CD4-positive, alpha-beta T cell treated with Interleukin-1 beta for 1 hour (primary cell): ENCODE measurements at places on chromosomes 1 and 21.
A peak's percentile ranks its signal among the peaks of the same experiment; 100 is the strongest.

GRCh38 chr1:93620841-93621210, 60.8 kb downstream of the BCAR3 start:
- DNase-seq = no peak

GRCh38 chr1:169112241-169112640, 5.8 kb downstream of the ATP1B1 start:
- no peak for DNase-seq

DNA sequence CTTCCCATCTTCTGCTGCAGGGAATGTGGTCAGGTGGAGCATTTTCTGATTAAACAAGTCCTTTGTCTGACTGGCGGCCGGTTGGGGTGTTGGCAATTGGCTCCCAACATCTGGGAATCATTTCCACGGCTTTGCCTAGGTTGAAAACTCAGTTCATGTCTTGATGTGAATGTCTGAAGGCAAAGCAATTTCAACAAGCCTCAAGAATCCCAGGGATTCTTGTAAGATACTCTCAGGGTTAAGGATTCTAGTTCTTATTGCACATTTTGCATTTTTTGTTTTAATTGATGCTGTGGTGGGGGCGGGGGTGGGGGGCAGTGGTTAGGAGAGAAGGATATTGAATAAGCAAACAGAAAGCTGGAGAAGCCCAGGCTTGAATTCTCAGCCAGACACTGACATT, 273.9 kb downstream of the KIF26B start:
- DNase-seq = no peak

GRCh38 chr21:16588433-16588860, 858.7 kb downstream of the USP25 start:
- DNase-seq = no peak

DNA sequence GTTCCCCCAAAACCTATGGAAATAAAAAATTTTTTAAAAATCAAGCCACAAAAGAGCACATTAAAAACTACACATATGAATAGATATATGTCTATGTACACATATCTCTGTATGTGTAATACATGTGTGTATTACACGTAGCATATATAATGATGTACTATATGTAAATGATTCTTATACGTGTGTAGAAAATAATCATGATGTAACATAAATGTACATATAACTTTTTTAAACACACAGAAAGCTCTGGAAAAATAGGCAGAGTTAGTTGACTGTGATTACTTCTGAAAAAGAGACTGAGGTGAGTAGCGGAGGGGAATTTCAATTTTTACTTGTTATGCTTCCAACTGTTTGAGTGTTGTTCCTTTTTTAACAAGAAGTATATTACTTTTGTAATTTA, 405.0 kb downstream of the CAMTA1 start:
- no peak for DNase-seq

DNA sequence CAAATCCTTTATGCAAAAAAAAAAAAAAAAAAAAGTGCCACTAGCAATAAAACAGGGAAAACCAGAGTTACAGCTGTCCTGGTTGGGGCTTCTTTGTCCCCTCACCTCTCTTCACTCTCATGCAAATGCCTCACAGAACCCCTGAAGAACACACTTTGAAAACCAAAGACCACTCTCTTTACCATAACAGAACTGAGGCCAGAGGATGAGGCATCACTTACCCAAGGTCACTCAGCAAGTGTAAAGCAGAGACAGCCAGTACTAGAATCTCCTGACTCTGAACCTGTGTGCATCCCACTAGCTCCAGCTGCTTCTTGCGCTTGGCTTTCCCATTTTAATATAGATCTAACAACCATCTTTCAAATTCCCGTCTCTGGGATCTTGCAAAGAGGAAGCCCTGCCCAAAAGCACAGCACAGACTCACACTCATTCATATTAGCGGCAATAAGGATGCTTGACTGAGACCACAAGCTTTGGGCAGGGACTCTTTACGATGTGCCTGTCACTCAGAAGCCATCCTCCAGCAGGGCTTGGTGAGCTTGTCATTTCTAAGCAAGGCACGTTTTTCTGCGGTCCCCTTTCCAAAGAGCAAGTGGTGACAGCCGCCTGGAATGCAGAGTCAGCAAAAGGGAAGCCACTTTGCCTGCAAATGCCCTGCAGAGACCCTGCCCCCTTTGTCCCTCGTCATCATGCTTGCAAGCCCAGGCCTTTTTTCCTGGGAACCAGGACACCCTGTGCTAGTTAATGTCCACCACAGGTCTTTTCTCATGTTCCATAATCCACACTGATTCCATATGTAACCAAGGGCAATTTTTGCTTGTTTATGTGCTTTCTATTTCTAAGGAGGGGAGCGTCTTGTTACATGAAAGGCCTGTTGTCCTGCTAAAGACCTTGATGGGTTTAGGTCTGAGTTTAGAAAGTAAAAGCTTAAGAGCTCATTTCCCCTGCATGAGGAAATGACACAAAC, 76.5 kb upstream of the NFIA start:
- no peak for DNase-seq

GRCh38 chr1:88612292-88612691, 71.8 kb upstream of the PKN2 start:
- no peak for DNase-seq

GRCh38 chr1:237124856-237125462, 83.0 kb downstream of the RYR2 start:
- DNase-seq = no peak

GRCh38 chr1:183097438-183098051, 74.3 kb downstream of the LAMC1 start:
- DNase-seq = no peak

- no peak for DNase-seq
Measured at GRCh38 chr1:176826265-176826664, 338.2 kb downstream of the ASTN1 start.

DNA sequence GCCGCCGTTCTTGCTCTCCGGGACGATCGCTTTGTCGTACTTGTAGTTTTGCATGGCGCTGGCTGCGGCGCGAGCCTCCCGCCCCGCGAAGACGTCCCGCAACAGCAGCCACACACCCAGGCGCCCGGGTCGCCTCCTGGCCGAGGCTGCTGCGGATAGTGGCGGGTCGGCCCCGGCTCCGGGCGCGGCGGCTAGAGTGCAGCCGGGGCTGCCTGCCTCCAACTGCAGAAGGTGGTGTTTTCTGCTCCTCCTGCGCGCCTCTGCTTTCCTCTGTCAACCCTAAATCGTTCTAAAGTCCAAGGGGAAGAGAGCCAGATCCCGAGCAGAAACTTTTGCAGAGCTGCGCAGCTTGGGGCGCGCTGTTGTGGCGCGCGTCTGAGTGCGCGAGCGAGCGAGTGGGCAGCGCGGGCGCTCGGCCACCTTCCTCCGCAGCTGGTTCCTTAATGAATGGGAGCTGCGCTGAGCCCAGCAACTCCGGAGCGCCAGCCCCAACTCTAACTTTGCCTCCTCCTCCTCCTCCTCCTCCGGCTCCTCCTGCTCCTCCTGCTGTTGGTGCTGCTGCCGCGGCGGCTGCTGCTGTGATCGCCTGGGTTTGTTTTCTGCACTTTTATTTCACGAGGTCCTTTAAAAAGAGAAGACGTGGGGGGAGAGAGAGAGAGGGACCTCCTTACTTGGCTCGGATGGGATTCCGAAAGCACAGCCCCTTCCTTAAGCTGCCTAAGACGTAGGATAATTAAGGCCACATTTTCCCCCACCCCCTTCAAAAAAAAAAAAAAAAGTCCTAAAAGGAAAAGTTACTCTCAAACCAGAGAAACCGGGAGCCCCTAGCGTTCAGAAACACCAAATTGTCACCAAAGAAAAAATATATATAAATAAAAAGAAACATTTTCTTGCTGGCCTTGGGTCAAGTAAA, at the start of gene PLPP3:
PLPP3 (minus strand) TSS at position 601 of the 913 bp plus-strand sequence; CDS start at position 54, 547 bp downstream.
- peak; percentile 23 for DNase-seq

DNA sequence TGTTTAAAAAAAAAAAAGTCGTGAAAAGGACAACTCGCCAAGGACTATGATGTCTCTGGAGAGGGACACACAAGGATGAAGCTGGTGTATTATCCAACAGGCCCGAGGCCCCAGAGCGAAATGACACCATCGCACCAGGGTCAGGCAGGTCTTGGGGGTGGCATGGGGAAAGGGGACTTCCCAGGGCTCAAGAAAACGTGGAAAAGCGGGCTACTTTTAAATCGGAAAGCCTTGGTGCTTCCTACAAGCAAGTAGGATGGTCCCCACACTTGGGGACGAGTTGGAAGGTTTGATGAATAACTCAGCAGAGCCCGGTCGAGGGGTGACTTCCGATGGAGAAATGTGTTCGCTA, 505 bp upstream of the GNPAT start:
- DNase-seq = no peak

DNA sequence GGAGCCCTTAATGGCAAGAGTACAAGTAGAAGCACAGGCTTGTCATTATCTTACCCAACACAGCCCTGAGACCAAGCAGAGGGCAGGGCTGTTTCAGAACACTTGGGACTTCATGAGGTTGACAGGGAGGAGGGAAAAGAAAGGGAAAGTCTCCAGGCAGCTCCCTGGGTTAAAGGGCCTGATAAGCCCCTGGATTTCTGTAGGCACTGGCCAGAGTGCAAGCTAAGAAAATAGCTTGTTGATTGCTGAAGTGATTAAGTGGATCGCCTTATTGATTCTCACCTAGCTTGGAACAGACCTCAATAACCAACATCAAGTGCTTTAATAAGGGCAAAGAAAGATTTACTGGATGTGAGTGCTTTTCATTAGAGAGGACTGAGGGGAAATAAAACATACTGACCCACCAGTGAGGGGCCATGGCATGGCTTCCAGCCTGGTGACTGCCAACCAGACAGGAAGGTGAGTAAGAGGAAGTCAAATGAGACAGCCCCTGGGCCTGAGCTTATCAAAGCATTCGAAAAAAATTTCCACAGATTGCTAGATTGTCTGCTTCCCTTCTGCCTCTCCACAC, 121.4 kb upstream of the NFIA start:
- no peak for DNase-seq

- DNase-seq = no peak
Measured at GRCh38 chr1:55610203-55610602, 395.0 kb upstream of the USP24 start.

- no peak for DNase-seq
Measured at GRCh38 chr1:99447721-99448120, 183.4 kb downstream of the PLPPR4 start.

DNA sequence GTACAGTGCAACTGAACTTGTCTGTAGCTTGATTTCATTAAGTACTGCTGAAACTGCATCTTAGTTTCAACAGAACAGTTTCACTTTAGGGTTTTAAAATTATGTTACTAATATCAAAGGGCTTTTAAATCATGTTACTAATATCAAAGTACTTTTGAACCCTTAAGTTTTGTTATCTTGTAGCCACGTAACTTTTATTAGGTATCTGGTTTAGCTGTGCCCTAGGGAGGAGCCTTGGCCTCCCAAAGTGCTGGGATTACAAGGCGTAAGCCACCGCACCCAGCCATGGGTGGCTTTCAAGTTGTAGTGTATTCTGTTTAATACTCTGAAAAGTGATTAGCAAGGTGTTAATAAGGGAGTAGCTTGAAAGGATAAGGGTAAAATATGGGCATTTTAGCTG, 2.0 kb downstream of the KDM4A start:
- DNase-seq = no peak

DNA sequence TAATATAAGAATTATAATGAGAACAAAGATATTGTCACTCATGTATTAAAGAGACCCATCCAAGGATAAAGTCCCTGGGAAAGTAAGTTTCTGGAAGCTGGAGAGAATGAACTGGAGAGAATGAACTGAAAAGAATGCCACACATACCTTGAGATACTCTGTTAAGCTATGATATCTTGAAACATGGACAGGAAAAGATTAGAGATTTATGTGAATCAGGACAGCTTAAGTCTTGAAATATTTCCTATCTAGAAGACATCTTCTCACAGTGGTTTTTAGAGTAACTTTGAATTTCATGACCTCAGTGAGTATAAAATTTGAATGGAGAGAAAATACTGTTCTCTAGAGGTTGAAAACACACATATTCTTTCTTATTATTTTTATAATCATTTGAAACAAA, 201.3 kb upstream of the HMCN1 start:
- no peak for DNase-seq

DNA sequence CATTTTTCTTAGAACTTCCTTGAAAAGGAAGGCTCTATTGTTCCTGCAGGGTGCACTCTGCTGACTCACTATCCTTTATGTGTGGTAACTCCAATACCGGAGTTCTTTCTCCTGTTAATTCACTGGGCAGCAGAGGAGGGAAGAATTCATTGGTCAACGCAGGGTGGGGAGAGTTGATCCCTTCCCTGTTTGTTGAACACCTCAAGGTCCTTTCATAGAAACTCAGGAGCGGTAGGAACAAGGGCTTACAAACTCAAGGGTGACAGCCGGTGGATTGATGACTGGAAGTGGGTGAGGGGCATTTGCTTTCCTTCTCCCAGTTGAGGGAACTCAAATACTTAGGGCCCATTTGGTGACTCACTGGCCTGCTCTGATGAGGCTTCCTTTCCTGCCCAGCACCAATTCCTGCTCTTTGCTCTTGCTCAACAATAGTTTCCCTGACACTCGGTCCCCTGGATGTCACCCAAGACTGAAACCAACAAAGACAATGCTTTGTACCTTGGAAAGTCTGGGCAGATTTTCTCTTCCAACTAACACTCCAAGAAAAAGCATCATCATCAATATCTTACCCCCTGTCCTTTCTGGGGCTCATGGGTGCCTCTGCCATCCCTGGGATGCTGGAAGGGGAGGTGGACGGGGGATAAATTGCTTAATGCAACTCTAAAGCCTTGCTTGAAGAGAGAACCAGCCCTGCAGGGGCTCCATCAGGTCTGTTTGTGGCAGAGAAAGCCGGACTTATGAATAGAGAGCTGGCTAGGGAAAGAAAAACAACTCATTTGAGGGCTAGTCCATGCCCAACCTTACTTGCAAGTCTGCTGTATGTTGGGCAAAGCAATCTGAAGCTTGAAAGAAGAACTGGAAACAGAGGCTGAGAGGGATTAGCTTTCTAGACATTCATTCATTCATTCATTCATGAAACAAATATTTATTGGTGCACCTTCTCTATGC, 9.3 kb downstream of the SLC26A9 start:
- peak; percentile 15 for DNase-seq

DNA sequence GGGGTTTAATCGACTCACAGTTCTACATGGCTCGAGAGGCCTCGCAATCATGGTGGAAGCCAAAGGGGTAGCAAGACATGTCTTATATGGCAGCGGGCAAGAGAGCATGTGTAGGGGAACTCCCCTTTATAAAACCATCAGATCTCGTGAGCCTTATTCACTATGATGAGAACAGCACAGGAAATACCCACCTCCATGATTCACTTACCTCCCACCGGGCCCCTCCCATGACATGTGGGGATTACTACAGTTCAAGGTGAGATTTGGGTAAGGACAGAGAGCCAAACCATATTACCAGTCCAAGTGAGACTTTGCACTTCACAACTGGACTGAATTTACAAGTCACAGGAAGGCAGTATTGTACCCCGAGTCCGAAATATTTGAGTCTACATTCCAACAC, 73.9 kb upstream of the ANGPTL1 start:
- DNase-seq = no peak

DNA sequence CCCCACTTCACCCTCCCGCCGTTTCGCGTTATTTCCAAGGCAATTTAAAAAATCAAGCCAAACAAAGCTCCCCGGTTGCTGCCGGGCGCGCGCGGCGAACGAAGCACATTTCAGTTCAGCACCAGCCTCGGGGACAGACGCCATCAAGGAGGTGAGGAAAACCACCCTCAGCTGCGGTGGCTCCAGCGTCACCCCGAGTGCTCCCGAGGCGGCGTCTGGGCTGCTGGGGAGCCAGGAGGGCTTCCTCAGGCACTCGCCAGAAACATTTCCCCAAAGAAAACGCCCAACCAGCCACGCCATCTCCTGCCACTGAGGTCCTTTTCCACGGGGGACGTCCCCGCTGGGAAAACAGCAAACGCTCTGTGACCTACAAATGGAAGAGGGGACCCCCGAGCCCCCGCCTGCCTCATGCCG, 623 bp downstream of the GNG4 start:
- peak; percentile 57 for DNase-seq
